ENCODE measurements at places on chromosomes 7 and 10.

- no peak for DNase-seq
Observed at GRCh38 chr7:75663302-75663907, 75.3 kb downstream of the HIP1 start.

DNA sequence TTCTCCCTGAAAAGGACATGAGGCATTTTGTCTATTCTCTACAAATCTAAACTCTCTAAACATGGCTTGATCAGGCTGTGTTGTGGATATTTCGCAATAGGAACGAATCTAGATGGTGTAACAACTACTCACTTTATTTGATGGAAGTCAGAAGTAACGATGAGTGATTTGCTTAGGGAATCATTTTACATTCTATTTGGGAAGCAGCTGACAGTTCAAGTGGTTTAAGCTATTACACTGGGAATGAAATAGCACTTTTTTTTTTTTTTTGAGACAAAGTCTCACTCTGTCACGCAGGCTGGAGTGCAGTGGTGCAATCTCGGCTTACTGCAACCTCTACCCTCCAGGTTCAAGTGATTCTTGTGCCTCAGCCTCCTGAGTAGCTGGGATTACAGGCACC is 44.1 kb downstream of the NPY start:
- no peak for DNase-seq

- DNase-seq: no peak
Observed at GRCh38 chr7:24737281-24737680, 20.0 kb downstream of the GSDME start.

DNA sequence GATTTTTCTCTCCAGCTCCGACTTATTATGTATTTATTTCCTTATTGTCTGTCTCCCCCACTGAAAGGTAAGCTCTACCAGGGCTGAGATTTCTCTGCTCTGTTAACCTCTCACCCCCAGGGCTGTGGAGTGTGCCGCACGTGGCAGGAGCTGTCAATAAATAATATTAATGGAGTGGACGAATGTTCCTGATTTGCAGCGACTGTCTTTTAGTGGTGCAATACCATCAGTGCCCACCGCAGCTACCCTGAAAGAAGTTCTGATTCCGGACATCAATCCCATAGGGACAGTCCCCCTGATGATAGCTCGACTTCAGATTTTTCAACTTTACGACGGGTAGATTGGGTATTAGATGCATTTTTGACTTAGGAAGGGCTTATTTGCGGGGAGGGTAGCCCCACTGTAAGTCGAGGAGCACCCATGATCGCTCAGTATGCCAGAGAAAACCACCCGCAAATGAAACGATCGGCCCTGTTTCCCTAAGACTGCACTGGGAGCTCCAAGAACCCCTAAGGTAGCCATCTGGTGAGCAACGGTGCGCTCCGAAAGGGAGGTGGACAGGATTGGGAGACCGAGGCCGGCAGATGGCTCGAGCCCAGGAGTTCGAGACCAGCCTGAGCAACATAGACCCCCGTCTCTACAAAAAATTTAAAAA is 986 bp upstream of the PPP2R2D start:
- DNase-seq: peak; percentile 44

GRCh38 chr10:1366811-1367425 is 310.7 kb downstream of the WDR37 start:
- no peak for DNase-seq

DNA sequence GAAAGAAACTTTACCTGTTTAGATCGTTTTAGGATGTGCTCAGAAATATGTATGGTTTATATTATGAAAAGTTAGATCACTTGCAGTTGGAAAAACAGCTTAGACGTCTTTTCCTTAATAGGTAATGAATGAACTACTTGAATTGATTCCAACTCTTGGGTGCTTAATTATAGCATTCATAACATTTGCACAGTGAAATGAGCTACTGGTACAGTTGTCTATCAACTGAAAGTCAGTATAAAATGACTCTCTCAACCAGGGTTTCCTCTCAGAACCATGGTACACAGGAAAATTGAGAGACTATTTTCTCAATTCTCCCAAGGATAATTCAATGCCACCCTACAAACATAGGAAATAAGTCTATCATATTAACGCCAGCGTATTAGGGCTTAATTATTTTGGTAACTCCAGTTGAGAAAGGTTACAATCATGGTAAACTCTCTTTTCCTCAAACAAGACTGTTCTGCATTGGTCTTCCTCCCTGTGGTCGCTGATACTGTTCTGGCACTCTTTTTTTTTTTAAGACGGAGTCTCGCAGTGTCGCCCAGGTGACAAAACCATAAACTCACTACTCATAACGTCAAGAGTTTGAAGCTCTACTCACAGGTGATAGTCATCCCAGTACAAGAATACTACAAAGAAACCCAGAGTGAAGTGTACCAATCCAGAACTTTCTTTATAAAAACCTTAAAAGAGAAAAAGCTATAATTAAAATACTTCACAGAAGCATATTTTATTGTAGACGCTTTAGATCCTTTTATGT is 2.0 kb downstream of the ANLN start:
- no peak for DNase-seq

- no peak for DNase-seq
Observed at GRCh38 chr7:107948645-107949442, 54.1 kb downstream of the LAMB1 start.

DNA sequence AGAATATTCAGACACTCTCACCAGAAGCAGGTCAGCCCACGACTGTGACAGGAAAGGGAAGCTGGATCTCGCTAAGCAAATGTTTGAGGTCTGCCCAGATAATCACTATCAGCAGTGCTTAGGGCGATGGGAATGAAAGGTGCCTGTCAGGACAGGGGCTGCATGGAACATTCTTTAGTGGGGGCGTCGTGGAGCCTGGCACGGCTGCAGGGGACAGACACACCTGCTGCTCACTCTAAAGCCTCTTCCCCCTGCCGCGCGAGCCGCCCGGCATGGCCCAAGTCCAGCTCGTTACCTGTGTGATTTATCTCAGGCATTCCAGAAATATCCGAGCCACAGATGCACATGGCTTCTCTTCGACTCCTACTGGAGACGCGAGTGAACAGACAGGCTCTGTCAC is 235.5 kb downstream of the GLRX3 start:
- DNase-seq: no peak

- peak; percentile 77 for DNase-seq
Observed at GRCh38 chr7:2104716-2105115, 128.0 kb downstream of the MAD1L1 start.

DNA sequence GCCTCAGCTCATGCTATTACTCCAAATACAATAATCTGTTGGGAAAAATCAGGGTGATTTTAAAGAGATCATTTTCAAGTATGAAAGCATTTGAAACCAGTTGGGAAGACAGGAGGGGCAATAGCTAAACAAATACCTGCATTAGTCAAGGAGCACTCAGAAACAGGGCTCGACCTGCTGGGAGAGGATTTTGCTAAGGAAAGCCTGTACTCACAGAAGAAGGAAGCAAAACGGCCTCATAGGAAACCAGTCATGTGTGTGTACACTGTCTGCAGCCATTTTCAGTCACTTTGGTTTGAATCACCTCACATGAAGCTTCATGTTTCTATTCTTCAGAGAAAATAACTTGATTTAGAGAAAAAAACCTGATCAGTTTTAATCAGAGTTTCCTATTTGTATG is 38.6 kb downstream of the FZD1 start:
- DNase-seq: no peak

GRCh38 chr7:50304129-50304910 is at the start of gene IKZF1:
Gene IKZF1, plus strand, starts transcription at chr7:50304716. Its CDS starts 14,346 bp downstream, at chr7:50319062.
- no peak for DNase-seq
